ENCODE measurements at places on chromosomes 12 and 14.

- DNase-seq, result peak; percentile 30
Measured at GRCh38 chr12:130058926-130059472, 103.3 kb upstream of the FZD10 start.

GRCh38 chr12:64160021-64160710 lies 61.9 kb downstream of the KICS2 start:
- DNase-seq, result no peak

GRCh38 chr12:49231878-49232655 lies 32.8 kb upstream of the TUBA1C start:
- DNase-seq, result no peak

DNA sequence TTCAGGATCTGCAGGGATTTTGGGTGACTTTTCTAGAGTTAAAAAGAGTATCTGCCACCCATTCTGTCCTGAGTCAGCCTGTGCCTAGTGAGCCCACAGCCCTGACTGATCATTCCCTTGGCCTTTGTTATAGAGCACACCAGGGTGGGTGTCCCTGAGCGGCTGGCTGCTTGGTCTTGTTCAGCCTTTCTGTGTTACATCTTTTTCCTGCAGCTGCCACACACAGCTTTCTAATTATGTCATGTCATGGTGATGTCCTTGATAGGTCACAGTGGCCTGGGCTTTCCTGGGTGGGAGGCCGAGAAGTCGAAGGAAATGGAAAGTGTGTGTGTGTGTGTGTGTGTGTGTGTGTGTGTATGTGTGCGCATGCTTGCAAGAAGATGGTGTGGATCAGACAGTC lies 293.2 kb upstream of the CRY1 start:
- no peak for DNase-seq

GRCh38 chr14:50726372-50727107 lies 58.4 kb upstream of the SAV1 start:
- no peak for DNase-seq

Measured in RPMI8226 (cell line).